ENCODE measurements at places on chromosomes 13 and 19.

- ATAC-seq = no peak
These were observed 1.1 kb downstream of the NUDT19 start for GRCh38 chr19:32692727-32693061.

DNA sequence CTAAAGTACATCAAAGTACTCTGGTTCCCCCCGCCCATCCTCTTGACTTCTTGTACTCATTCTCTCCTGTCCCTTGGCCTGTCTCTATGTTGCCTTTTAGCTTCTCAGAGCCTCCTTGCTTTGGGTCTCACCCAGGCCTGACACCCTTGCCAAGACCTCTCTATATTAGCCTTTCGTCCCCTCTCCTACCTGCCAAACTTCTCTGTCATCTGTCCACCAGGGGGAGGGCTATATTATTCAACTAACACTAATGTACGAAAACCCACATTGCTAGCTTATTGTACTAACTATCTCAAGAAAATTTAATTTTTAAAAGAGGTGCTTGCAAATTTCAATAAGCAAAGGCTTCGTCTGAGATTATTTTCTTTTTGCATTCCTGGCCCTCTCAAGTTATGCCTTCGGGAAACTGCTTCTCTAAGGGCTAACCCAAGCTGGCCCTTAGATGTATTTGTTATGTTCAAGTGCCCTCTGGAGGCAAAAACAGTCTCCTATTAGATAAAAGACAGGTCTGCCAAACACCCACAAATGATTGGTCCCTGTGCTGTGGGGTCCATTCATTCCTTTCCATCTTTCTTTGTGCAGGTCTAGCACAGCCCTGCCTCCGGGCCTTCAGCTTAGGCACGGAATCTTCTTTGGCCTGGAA, 6.3 kb upstream of the MRPS31 start:
- ATAC-seq = peak; percentile 90

DNA sequence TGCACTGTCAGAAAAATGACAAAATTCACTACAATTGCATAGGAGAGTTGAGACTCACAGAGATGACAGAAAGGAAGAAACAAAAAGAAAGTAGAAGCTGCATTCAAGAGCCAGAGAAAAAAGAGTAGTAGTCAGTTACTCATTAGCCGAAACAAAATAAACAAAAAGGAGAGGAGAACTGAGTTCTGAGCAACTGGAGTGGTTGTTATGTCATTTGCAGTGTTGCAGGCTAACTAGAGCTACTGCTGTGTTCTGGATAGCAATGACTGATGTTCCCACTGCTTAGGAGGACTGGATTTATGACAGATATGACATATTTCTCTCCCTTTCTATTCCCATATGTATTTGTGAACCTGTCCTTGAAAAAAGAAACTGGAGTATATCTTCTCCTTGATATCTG, 482.6 kb downstream of the RFC3 start:
- ATAC-seq = no peak

DNA sequence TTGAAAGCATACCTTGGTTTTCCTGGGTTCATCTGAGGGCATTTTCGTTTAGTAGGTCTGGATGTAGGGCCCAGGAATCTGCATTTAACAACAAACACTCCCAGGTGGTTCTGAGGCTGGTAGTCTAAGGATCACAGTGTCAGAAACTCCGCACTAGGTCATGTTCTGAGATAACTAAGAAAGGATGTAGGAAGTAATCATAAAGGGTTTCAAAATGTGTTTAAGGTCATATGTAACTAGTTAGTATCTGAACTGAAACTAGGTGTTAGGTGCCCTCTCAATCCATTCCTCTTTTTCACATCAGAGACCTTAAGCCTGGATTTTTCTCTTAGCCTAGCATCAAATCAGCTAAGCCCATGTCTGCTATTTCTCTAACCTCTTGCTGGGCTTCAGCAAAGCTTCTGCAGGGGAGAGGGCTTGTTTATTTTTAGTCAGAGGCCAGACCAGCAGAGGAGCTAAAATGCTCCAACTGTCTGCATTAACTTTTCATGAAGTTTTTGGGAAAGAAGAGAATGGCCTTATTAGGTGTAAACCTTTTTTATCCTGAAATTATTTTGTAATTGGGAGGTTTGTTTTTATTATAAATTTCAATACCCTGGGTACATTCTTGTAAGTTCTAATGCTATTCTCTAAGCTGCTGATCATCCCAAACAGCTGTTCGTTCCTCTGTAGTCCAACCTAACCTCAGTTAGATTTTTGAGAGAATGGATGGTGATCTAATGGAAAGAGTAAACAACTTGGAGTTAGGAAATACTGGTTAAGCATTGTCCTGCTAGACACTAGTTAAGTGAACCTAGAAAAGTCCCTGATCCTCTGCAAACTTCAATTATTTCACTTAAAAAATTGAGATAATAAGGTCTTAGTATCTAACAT, 262.8 kb upstream of the RFC3 start:
- peak; percentile 75 for ATAC-seq

GRCh38 chr19:55622242-55622969, 2.0 kb downstream of the ZNF784 start:
- peak; percentile 29 for ATAC-seq

GRCh38 chr13:67588607-67589006, 358.5 kb upstream of the PCDH9 start:
- ATAC-seq = no peak

DNA sequence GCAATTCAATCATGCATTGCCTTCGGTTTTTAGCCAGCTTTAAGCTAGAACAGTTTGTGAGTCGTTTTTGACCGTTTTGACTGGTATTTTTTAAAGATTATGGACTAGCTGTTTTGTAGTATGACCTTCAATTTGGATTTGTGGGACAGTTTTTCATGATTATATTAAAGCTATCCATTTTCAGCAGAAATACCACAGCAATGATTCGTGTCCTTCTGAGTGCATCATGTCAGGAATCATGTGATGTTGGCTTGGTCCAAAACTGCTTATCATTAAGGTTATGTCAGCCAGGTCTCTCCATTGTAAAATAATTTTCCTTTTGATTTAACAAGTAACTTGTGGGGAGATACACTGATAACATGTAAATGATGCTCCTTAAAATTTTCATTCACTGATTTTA, 229.0 kb downstream of the POSTN start:
- ATAC-seq = no peak

DNA sequence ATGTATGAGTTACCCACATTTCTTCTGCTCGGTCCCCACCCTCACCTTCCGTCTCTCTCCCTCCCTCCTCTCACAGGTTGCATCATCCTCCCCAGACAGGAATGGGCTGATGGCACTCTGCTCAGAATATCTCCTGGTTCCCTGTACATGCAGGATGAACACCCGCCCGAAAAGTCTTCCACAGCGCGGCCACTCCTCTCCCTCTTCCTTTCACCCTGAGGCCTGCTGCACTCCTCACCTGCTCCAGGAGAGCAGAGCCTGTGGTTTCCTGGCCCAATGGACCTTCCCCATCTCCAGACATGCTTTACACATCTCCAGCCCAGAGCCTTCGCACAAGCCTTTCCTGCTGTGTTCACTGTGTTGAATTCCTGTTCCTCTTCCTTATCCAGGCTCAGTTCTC, 40.9 kb downstream of the GSX1 start:
- no peak for ATAC-seq

DNA sequence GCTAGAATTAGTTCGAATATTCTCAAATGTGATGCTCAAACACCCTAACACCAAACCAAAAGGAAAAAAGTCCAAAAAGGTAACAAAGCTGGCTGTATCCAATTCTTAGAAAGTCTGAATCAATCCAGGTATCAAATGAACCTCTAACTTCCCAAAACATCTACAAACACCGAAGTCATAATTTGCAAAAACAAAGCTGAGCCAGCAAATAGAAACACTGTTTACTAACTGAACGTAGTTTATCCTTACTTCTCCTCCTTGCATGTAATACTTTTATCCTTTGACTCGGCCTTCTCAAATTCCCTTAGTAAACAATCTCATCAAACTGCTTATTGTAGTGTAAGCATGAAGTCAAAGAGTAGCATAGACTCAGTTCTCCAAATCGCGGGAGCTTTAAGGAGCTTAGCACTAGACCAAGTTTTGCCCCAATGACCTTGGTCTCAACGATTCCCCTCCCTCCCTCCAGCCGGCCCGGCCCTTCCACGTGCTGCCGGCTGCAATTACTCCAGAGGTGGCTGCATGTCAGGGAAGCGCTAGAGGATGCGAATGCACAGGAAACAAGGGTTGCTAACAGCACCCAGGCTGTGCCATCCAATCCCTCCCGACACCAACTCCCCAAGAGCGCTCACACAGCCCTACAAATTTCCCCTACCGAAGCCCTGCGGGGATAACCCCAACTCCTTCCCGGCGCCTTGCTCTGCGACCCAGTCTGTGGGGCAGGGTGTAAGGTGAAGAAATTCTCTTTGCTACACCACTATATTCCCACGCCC, 693 bp downstream of the XPO4 start:
- ATAC-seq = peak; percentile 32
